ENCODE measurements at places on chromosomes 3 and 15.
A peak's percentile ranks its signal among the peaks of the same experiment; 100 is the strongest.

DNA sequence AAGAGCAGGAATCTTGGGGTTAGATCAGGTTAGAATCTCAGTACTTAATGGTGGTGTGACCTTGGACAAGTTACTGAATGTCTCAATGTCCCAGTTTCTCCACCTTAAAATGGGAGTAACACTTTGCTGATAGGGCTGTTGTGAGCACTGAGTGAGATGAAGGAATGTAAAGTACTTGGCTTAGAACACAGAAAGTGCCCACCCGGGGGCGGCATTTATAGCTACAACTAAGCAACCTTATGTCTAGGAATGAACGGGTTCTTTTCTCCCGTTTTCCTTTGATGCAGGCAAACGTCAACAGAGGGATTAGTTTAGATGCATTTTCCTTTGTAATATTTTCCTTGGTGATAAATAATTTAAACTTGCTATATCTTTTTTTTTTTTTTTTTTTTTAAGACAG lies 176.6 kb downstream of the USP13 start:
- no peak for DNase-seq

GRCh38 chr3:133776794-133777438 lies 28.7 kb upstream of the SRPRB start:
- DNase-seq = no peak

DNA sequence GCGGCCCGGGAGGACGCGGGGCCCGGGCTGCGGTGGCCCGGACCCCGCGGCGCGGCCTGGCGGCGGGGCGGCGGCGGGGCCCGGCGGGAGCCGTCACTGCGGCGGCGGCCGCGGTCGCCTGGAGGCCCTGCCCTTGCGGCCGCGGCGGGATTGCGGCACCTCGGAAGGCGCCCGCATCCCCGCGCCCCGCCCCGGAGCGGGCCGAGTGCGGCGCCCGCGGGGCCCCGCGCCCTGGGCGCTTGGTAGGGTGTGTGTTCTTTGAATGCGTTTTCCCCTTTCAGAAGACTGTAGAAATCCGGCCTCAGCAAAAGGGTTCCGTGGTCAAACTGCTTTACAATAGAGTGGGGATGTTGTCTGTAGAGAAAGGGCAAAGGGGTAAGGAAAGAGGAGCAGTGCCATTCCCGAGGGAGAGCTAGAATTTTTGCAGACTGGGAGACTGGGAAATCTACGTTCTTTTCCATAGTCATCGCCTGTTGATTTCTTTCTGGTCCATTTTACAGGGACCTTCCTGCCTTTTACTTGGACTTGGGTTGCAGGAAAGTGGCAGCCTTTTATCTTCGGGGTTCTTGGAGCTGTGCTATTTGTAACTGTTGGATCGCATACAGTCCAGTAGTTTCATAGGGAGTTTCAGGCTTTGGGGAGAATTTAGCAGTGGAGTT lies 630 bp downstream of the SNRK start:
- DNase-seq = peak; percentile 35

DNA sequence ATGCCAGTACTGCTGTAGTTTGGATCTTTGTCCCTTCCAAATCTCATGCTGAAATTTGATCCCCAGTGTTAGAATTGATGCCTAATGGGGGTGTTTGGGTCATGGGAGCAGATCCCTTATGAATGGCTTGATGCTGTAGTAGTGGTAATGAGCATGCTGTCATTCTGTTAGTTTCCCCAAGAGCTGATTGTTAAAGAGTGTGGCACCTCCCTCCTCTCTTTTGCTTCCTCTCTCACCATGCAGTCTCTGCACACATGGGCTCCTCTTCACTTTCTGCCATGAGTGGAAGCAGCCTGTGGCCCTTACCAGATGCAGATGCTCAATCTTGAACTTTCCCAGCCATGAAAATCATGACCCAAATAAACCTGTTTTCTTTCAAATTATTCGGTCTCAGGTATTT lies 141.3 kb upstream of the DPPA4 start:
- DNase-seq = no peak

- DNase-seq = no peak
Observed at GRCh38 chr3:16743276-16743675, 138.1 kb upstream of the DAZL start.

All from Kasumi-1 (cell line).